ENCODE measurements at places on chromosomes 2 and 18.

GRCh38 chr2:2662037-2662846, 331.2 kb upstream of the MYT1L start:
- no peak for DNase-seq

GRCh38 chr2:96105152-96105915, 11.0 kb downstream of the ADRA2B start:
- DNase-seq = no peak

- DNase-seq = no peak
Observed at GRCh38 chr2:47070920-47071824, 83.9 kb downstream of the STPG4 start.

- no peak for DNase-seq
Observed at GRCh38 chr18:48832938-48833700, 117.6 kb downstream of the SMAD7 start.

- no peak for DNase-seq
Observed at GRCh38 chr2:233413046-233413445, 58.8 kb downstream of the DGKD start.

GRCh38 chr2:85435981-85436835, 17.7 kb downstream of the SH2D6 start:
- DNase-seq = no peak
